ENCODE measurements at places on chromosomes 13 and 19.

GRCh38 chr19:1374250-1374577, 9.5 kb upstream of the NDUFS7 start:
- no peak for DNase-seq

DNA sequence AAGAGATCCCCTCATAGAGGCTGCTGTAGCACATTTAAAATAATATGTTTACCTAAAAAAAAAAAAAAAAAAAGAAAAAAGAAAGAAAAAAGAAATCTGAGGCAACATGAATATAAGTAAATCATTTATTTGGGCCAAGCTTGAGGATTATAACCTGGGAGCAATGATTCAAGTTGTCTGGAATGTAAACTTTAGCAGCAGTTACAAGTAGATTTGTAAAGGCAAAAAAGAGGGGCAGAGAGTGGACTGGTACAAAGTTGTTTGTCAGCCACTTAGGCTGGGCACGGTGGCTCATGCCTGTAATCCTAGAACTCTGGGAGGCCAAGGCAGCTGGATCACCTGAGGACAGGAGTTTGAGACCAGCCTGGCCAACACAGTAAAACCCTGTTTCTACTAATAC, 11.3 kb downstream of the ZNF43 start:
- no peak for DNase-seq

GRCh38 chr13:19632915-19633478, 462 bp upstream of the MPHOSPH8 start:
- DNase-seq, result no peak

GRCh38 chr19:10615429-10616023, 9.8 kb upstream of the SLC44A2 start:
- no peak for DNase-seq

- no peak for DNase-seq
Measured at GRCh38 chr13:55576389-55576788, 1564.3 kb upstream of the PRR20A start.

DNA sequence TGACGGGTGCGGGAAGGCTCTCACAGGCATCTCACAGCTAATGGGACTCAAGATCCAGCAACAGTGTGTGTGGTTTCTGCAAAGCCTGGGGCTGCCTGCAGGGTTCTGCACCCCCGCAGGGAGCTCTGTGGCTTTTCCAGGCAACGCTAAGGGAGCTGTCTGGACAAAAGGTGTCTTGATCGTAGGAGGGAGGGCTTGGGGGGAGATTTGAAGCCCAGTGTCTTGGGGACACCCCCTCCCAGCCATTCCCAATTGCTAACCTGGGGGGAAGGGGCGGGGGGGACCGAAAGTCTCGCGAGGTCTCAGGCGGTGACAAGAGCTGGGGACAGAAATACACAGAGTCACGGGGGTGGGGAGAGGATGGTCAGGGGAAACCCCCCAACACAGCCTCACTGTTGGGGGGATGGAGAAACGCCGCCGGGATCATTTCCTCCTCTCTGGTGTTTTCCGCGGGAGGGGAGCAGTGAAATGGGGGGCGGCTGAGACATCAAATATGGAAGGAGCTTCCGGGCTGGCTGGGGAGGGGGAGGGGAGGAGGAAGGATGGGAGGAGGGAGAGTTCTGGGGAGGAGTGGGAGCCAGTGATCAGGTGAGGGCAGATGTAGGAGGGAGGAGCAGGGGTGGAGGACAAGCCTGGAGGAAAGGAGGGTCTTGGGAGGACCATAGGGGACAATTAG, 13.3 kb downstream of the KCNC3 start:
- peak; percentile 72 for DNase-seq

DNA sequence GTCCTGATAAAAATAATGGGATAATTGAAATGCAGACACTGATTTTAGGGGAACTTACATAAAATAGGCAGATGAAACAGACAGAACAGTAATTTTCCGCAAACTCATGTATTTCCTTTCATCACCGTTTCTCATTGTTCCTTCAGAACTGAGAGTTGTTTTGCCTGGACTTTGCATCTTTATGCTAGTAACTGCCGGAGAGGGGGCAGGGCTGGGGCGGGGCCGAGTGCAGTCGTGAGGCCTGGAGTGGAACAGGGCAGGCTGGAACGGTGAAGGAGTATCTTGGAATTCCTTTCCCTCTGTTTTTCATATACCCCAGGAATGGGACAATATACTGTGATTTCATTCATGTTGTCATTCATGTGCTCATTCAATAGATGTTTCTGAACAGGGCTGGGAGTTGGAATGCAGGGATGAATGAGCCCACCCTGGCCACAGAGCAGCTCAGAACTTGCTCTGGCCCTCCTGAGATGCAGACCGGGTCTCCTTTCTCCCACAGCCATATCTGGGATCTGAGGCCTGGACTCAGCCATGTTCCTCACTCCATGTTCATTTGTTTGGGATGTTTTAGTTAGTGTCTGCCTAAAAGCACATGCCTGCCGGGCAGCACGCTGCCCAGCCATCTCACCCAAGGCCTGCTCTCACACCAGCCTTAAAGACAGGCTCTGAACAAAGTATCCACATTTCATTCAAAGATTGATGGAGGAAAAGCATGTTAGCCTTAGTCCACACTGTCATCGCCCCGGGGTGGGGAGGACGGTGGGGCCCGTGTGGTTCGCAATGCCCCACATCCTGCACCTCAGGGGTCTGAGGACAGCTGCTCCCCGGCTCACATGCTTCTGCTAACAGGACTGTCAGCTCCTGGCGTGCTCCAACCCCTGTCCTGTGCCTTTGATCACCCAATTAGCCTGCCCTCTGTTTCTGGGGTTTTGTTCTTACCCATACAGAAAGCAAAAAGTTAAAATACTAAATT, 92.9 kb downstream of the SOX1 start:
- no peak for DNase-seq

GRCh38 chr13:97380696-97381095, 53.3 kb upstream of the RAP2A start:
- DNase-seq, result no peak

DNA sequence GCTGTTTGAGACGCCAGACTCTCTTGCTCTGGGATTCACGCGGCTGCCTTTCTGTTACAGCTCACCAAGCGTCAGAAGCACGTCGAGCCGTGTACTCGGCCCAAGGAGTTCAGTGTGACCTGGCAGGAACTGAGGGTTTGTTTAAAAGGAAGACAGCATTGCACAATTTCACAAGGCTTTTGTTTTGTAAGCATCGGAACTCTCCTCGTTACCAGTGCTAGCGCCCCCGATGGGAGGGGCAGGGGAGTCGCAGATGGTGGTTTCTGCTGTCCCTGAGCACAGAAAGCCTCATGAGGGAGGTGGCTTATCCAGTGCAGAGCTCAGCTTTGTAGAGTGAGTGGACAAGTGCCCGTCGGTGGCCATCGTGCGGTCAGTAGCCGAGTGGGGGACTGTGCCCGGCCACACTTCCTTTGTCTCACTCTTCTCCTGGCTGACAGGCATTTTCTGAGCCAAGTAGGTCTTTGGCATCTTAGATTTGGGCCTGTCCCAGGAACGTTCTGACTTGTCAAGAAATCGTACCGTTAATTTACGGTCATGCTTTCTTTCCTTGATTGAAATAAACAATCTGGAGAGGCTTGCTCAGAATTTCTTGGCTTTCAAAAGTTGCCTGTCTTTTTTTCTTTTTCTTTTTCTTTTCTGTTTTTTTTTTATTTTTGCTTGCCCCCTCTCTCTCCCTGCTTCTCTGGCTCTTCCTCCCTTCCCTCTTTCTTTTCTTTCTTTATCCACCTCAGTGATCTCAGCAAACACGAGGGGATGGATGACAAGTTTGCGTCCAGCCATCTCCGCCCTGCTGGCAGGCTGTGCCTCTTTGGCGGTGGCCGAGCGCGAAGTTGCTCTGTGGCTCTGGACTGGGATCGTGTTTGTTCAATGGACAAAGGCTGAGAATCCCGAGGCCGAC, 7.7 kb downstream of the KDM4B start:
- DNase-seq, result peak; percentile 66

DNA sequence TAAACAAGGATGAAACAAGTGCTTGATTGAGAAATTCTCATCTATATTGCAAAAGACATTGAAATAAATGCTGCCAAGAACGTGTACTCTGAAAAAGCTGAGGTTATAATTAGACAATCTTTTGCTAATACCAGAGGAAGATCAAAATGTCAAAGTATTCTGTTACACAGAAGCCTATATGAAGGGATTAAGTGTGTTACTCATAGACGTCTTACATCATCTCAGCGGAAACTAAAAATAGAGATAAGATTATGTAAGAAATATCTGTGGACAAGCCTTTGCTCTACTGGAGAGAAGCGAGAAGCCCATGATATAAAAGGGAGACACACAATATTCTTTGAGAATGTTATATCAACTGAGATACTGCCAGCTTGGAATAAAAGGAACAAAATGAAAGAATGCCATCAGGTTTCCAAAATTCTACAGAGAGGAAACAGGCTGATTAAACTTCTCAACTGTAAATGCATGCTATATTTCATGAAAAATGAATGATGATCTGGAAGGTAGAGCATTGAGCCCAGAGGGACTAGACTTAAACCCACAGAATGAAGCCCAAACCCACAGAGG, 699.0 kb downstream of the GPC5 start:
- DNase-seq, result peak; percentile 33

DNA sequence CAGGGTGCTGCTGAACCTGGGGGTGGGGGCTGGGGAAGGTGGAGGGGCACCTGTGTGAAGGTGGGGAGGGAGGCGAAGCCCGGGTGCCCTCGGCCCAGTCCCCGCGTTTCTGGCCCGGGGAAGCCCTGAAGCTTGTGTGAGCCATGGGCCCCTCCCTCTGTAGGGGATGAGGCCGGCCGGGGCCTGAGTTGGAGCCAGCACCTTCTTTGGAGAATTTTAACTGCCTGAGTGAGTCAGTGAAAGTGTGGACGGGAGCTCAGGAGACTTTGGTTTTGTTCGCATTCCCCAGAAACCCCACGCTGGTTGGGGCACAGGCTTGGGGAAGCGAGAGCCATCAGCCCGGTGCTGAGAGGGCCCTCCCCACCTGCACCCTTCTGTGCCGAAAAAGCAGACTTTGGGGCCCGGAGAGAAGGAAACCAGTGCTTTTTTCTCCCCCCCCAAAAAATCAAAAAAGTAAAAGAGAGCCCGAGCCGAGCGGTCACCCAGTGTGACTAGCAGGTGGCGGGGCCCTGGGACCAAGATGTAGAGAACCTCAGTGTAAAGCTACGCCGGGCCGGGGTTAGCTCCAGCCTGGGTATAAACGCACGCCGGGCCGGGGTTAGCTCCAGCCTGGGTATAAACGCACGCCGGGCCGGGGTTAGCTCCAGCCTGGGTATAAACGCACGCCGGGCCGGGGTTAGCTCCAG, 45.1 kb downstream of the TMEM255B start:
- peak; percentile 52 for DNase-seq
